Activated B cell treated with CpG ODN at 0.5 μM for 24 hours (primary cell): ENCODE measurements at places on chromosomes 4 and X.

GRCh38 chr4:178275671-178276360 is 833.6 kb upstream of the AGA start:
- no peak for DNase-seq

GRCh38 chr4:76233529-76233928 is 18.0 kb upstream of the FAM47E start:
- no peak for DNase-seq

DNA sequence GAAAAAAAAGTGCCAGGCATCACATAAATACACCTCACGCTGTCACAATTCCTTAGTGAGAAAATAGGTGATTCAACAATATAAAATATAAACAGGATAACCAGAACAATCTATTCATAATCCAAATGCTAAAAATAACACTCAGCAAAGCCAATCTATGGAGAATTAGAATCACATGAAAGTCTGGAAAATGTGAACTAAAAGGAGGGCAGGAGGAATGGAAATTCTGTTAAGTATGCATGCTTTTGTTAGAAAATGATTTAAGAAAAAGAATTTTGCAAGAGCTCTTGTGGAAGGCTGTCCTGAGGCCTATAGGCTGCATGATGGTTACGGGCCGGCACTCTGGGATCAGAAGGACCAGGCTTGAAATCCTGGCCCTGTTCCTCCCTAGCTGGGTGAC is 70.6 kb upstream of the PROM1 start:
- DNase-seq = no peak

DNA sequence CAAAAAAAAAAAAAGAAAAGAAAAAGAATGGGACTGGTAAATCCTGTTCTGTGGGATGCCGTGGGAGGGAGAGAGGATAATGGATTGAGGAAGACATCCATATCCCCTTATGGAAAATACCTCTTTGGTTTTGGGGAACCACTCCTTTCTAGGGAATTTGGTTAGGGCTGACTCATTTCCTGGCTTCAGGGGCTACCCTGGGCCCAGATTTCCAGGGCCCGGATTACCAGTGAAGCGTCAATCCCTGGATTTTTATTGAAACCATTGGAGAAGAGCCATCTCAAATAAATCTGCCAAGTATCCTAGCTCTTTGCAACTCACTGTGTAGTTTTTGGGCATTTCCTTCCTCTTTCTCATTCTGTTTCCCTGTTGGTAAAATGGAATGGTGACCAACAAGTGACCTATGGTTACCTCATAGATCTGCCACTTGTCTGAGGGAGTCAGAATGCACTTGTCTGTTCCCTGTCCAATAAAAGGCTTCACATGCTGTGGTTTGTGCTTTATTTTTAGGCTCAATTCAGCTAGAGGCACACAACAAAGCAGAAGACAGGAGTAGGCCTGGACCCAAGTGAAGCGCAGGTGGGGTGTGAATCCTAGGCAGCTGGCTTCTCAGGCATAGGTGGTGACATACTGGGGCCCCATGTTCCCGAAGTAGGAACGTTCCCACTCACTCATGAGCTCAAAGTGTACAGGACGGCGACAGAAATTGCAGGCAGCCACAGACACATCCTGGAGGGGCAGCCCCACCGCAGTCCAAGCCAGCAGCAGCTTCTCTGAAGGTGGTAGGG is 8.6 kb downstream of the APEX2 start:
- no peak for DNase-seq

DNA sequence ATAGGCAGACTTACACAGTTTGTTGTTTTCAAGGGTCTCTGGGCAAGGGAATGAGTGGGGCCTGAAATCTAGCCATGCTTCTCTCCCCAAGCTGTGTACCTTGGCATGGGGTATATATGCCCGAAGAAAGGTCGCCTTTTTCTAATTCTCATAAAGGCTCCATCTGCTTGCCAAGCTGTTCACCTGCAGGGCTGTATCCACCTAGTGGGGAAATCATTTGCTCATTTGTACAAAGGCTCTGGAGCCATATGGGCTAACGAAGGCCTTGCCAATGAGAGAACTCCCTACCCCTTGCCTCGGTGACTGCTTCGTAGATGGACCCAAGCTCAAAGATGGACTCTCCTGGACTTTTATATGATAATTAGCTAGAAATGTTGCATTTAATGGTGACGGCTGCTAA is 1097.0 kb downstream of the PDHA2 start:
- DNase-seq = no peak

DNA sequence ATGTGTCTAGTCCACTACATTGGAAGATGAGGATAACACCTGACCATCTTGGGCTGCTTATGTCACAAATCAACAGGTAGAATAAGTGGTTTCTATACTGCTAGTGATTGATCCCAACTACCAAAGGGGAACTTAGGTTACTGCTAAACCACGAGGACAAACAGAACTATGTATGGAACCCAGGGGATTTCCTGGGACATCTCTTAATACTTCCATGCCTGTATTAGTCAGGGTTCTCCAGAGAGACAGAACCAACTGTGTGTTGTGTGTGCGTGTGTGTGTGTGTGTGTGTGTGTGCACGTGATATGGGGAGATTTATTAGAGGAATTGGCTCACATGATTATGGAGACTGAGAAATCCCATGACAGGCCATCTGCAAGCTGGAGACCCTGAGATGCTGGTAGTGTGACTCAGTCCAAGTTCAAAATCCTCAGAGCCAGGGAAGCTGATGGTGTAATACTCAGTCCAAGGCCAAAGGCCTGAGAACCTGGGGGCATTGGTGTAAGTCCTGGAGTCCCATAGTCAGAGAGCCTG is 16.2 kb upstream of the AFF1 start:
- DNase-seq = no peak

DNA sequence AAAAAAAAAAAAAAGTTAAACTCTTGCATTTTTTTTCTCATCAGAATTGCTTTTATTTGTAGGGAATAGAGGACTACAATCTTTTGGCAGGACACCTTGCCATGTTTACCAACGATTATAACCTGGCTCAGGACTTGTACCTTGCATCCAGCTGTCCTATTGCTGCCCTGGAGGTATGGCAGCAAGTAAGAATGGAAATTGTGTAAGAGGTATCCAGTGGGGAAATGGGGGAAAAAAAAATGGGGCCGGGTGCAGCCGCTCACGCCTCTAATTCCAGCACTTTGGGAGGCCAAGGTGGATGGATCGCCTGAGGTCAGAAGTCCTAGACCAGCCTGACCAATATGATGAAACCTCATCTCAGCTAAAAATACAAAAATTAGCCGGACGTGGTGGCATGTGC is 49.8 kb downstream of the WDR19 start:
- DNase-seq = no peak

DNA sequence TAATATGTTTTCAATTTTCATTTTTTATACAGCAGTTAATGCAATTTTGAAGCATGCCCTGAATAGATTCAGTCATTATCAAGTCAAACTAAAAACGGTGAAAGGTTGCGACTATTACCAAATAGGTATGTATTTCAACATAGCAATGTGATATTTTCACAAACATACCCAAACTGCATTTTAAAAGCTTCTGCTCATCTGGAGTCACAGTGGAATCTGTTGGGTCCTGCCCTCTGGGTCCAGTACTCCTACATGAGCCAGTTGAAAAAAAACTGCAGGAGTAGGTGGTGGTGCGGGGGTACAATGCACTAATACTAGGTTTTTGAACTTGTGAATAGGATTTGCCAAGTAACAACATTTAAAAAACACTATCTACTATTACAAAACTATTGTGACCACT is 938 bp downstream of the GPR34 start:
- no peak for DNase-seq

DNA sequence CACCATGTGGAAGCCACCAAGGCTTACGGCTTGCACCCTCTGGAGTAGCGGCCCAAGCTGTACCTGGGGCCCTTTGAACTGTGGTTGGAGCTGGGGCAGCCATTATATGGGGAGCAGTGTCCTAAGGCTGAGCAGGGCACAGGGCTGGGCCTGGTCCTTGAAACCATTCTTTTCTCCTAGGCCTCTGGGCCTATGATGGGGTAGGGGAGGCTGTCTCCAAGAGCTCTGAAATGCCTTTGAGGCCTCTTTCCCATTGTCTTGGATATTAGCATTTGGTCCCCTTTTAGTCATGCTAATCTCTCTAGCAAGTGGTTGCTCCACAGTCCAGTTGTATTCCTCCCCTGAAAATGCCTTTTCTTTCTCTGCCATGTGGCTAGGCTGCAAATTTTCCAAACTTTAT is 96.4 kb upstream of the ARX start:
- no peak for DNase-seq

GRCh38 chr4:69497886-69498395 is 2.2 kb upstream of the UGT2B4 start:
- no peak for DNase-seq

DNA sequence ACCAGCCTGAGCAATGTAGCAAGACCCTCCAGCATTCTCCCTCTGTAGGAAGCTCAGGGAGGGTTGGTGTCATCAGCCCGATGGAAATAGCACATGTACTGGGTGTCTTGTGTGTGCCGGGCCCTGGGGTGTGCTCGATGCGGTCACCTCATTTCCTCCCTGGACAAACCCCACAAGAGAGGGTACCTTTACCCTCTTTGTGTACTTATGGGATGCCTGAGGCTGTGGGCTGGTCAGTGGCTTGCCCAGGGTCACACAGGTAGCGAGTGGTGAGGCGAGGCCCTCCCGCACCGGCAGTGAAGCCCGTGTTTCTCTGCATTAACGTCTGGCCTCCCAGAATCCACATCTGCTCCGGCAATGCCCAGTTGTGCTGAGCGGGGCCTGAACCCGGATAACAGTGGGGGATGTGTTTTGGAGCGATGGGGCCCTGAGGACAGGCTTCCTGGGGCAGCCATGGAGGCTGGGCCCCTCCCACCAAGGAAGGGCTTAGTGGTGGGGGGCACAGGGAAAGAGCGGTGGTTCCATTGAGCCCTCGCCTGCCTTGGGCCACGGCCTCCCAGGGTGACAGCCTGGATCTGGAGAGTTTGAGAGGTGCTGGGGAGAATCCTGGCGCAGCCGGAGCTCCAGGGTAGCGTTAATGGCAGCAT is 8.1 kb downstream of the PSAPL1 start:
- no peak for DNase-seq
